Activated CD8-positive, alpha-beta T cell treated with anti-CD3 and anti-CD28 coated beads for 36 hours (primary cell): ENCODE measurements at places on chromosomes 4 and X. TPM values are rescaled to one million over a fixed set of nuclear protein-coding genes. Genes with fewer than 3 reads are reported as not detected.

DNA sequence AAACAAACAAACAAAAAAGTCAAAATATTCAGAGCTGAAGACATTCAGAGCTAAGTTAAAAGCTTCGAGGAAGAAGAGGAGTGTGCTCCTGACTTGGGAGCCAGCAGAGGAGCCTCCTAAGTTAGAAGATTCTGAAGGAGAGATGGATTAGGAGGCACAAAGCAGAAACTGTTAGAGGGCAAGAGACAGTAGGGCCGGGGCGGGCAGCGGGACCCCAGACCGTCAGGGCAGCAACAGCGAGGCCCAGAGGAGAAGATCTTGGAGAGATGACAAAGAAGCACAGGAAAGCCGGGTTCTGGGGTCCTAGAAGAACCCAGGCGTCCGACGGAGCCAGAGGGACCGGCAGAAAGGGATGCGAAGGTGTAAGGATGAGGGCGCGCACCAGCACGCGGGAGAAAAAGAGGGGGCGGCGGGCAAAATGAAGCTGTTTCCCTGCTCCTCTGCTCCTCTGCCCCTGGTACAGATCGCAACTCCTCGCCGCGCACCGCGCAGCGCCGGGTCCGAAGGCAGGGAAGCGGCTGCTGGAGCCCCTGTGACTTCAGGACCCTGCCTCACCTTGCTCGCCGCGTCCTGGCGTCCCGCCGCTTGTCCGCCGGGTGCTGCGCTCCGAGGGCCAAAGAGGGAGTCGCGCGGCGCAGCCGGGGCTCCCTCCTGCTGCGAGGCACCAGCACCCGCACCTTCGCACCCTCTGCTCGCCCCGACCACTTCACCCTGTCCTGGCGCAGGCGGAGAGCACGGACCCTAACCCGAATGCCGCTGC is 477 bp downstream of the KLHL13 start:
- DNase-seq = peak; percentile 19

DNA sequence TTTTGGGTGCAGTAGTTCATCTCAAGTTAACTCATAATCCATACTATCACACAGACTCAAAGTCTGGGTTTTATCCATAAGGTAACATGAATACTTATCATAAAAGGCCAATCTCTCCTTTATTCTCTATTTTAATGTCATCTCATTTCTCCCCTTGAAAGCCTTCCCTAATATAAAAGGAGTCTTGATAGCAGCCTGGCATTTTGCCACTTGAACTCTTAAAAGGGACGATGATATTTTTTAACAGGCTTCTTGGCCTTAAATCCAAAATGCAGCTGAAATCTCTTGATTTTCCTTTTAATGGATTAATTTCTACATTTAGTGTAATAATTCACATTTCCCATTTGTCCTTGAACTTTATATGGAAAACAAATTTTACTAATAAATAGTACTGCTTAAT is 8.4 kb upstream of the JCHAIN start:
- no peak for DNase-seq

DNA sequence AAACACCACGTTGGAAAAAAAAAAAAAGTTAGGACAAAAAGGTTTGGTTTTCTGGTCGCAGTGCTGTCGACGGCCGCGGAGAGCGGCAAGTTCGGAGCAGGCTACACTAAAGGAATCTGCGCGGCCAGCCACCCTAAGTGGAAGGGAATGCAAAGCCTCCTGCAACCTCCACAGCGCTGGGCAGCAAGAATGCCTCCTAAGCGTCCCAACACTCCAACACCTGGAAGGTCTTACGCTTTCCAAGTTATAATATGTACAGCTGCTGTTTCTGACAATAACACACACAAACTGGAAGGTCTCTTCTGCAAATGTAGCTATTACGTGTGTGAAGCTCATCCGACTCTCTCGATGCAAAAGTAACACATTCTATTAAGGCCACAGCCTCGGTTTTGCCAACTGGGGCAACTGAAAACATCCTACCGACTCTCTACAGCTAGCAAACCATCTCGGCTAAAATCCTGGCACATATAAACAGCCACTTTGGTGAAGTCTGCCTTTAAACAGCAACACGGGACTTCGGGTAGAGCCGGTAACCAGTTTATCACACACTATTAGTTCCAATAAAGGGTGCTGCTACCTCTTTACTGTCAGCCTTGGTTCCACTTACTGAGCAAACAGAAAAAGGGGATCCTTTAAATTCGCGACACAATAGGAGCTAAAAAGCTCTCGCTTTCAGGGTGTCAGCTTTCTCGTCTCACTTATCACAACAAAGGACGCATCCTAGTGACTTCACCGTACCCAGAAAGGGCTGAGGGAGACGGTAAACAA is 895 bp downstream of the SMIM14 start:
- peak; percentile 33 for DNase-seq

- no peak for DNase-seq
These were observed 15.3 kb upstream of the PDGFRA start for GRCh38 chr4:54213761-54214160.

AADAT gene
- total RNA-seq = not detected

DNA sequence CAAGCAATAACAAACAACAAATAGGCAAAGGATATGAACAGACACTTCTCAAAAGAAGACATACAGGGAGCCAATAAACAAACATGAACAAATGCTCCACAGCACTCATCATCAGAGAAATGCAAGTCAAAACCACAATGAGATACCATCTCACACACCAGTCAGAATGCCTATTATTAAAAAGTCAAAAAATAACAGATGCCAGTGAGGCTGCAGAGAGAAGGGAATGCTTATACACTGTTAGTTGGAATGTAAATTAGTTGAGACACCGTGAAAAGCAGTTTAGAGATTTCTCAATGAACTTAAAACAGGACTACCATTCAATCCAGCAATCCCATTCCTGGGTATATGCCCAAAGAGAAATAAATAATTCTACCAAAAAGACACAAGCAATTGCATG is 129.8 kb upstream of the MAGEB2 start:
- DNase-seq = no peak

PCDH18 gene
- total RNA-seq = not detected

DNA sequence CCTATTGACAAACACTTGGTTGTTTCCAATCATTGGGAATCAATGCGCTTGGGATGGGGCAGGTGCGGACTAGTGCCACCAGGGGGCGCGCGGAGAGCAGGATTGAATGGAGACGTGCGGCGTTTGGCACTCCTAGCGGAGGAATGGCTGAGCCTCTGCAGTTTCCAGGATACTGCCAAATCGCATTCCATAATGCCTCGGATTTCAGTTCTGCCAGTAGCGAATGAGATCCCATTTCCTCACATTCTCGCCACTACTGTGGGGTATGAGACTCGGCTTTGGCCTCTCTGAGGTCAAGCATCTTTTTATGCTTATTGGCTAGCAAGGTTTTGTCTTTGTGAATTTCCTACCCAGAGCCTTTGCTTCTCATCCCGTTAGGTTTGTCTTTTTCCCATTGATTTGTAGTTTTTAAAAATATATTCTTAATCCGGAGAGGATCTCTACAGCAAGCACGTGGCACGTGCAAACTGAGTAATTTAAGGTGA is 28.7 kb downstream of the CLDN34 start:
- DNase-seq = peak; percentile 79

PHKA1 gene
- total RNA-seq = 8.0 TPM

APLN gene
- total RNA-seq = 3.5 TPM

GRCh38 chr4:158446106-158446505 is 75.6 kb upstream of the RXFP1 start:
- DNase-seq = no peak

GRCh38 chr4:76745240-76745639 is 152.7 kb downstream of the SOWAHB start:
- no peak for DNase-seq

SATL1 gene
- total RNA-seq = not detected

FABP2 gene
- total RNA-seq = not detected

GRPEL1 gene
- total RNA-seq = 84.5 TPM

- no peak for DNase-seq
These were observed 58.1 kb upstream of the HOPX start for GRCh38 chr4:56739066-56739777.

TAF7L gene
- not detected for total RNA-seq

DNA sequence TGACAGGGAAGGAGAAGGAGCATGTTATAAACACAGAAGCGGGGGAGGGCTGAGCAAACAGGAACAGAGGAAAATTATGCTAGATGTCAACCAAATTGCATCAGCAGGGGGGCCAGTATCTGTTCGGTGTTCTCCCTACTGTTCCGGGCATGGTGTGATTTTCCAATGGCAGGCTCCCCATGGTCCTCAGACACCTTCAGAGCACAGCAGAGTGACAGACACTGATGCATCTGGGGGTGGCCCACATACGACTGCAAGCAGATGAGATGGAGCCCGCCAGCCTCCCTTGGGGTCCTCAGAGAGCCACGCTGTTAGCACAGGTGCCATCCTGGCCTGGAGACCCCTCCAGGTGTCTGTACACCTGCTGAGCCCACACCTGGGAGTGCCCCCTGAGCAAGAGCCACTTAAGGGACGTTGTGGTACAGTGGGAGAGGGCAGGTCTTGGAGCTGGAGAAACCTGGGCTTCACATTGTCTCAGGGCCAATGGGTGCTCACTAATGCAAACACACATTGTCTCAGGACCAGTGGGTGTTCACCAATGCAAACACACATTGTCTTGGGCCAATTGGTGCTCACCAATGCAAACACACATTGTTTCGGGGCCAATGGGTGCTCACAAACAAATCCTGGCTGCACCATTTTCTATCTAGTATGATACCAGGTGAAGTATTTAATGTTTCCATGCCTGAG is 95.4 kb downstream of the SLC2A9 start:
- DNase-seq = no peak

RHOXF1 gene
- total RNA-seq = not detected

ADGRG4 gene
- total RNA-seq = not detected

- no peak for DNase-seq
These were observed 8.9 kb downstream of the ANXA3 start for GRCh38 chr4:78560296-78560963.

- no peak for DNase-seq
These were observed 77.2 kb downstream of the FHIP1A start for GRCh38 chr4:151486168-151486567.

DNA sequence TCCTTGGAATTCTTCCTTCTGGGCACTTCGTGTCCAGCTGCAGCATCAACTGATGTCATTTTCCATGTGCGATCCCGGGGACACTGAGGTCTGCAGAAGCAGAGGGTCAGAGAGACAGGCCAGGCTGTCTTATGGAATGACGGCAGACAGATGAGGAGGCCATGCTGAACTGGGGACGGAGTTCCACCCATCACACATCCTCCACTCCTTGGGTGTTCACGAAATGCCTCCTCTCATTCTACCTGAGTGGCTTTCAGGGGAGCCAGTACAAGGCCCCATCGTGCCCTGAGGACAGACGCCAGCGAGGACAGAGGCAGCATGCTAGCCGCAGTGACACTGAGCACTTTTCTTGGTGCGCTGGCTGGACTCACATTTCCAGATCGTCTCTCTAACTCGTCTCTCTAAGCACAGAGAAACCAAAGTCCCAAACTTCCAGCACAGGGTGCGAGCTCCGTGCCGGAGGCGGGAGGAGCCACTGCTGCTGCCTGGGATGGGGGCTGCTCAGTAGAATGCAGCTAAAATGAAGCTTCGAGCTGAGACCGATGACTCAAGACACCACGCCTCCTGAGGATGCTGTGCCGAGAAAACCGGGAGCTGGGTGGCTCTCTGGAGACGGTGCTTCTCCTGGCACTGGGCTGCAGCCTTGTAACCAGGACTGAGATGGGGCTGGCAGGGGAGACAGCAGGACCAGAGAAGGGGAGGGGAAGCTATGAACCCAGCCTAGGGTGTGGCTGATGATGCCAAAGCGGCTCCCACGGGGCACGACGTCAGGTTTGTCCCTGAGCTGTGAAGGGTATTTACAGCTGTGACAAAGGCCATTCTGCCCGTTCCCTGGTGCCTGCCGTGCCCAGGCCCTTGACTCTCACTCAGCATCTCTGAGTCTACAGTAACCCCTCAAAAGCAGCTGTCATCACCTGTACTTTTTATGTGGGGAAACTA is 8.2 kb downstream of the ABLIM2 start:
- DNase-seq = no peak

DNA sequence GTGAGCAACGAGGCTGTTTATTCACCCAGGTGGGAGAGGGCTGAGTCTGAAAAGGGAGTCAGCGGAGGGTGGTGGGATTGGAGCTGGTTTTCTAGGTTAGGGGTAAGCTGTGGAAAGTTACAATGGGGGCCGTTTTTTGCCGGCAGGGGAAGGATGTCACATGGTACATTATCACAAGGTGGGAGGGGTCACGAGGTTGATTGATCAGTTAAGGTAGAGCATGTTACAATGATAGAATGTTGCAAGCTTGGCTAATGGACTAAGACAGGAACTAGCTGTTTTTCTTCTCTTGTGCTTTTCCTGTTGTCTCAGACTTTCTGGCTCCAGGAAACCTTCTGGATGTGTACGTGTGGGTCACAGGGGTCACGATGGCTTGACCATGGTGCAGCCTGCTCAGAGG is 536.3 kb upstream of the HTR2C start:
- DNase-seq = no peak

DNA sequence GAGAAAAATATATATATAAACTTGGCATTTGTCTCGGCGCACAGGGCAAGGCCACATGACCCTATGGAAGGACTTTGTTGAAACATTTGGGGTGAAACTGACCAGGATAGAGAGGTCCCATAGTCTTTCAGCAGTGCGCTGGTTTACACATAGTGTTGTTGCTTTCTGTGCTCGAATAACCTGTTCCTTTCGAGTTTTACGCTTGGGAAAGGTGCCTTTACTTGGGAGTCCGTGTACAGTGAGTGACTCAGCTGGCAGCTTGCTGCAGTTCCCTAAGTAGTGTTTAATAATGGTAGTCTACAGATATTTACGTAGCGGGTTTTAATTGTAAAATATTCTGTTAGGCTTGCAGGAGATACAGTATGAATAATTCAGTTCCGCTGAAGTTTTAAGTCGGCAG is 578 bp downstream of the APOOL start:
- no peak for DNase-seq

ADH6 gene
- total RNA-seq = not detected

DGKK gene
- not detected for total RNA-seq

DNA sequence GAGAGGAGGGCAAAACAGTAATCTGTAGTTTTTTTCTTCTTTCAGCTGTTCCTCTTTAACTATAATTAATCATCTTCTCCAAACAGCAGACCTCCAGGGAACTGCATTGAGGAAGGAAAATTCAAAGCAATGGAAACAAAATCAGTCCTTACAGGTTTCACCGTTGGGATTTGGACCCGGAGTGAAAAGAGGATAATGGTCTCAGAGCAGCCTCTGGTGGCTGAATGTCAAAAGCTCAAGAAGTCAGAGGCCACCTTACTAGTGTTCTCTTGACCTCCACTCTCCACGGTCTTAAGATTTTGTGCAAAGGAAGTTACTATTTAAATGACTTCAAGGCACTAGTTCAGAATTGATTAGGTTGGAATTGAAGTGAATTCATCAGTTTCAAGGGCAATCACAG is 16.0 kb upstream of the MID1 start:
- no peak for DNase-seq
